ENCODE measurements at places on chromosomes 7 and 10.

DNA sequence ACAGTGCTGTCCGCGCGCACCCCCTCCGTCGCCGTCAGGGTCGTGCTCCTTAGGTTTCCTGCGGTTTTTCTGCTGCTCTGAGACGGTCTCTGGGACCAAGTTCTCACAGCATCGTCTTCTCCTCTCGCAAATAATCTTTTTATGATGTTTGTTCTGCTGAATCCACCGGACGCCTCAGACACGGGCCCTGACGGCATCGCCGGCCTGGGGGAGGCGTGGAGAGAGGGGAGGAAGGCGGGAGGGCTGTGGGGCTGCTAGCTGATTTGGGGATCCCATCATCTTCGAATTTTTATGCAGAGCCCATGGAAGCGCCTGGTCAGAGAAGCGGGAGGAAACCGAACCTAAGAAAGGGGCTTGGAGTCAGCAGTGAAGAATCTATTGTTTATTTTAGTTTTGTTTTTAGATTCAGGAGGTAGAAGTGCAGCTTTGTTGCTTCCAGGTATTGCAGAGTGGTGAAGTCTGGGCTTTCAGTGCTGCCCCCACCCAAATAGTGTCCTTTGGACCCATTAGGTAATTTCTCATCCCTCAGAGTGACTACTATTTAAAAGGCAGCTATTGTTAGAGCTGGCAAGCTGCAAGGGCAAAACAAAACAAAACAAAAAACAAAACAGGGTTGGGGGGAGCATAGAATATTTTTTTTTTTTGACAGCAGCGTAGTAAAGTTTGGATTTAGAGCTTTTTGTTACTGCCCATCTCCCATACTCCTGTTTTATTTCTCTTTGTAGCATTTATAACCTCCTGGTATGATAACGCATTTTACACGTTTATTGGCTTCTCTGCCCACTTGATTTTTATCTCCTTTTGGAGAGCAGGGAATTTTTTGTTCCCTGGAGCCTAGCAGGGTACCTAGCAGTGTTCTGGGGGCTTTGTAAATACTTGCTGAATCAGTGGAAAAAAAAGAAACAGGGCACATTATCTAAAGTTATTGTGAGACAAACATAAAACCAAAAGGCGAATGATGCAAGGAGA is 92.6 kb downstream of the SPAG6 start:
- peak; percentile 1 for DNase-seq

DNA sequence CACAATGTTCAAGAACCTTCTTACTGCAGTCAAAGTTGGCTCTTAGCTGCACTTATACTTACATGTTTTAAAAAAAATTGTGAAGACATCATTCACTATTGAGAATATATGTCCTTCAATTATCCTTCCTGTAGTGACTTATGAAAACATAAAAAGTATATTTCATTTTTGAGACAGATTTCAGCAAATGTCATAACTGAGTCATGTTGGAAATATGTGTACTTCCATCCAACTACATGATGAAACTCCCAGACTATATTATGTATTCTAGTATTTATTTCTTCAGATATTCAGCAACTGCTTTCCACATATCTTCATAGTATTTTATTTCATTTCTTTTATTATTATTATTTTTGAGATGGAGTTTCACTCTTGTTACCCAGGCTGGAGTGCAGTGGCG is 160.2 kb downstream of the ARHGAP12 start:
- DNase-seq: no peak

GRCh38 chr7:21020667-21021066 is 234.0 kb upstream of the SP8 start:
- DNase-seq: no peak

DNA sequence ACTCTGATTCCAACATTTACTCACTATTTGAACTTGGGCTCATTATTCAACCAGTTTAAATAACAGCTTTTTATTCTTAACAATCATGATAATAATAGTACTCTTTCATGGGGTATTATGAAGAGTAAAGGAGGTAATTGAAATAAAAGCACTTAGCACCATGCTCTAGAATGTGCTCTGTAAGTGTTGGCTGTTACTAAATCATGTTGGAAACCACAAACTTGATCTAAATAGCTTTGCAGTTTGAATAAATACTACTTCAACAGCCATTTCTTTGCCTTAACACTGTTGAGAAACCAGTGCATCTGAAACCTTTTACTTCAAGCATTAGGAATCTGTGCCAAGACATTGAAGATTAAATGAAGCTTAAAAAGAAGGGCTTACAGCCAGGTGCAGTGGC is 7.9 kb upstream of the UPF2 start:
- DNase-seq: no peak

DNA sequence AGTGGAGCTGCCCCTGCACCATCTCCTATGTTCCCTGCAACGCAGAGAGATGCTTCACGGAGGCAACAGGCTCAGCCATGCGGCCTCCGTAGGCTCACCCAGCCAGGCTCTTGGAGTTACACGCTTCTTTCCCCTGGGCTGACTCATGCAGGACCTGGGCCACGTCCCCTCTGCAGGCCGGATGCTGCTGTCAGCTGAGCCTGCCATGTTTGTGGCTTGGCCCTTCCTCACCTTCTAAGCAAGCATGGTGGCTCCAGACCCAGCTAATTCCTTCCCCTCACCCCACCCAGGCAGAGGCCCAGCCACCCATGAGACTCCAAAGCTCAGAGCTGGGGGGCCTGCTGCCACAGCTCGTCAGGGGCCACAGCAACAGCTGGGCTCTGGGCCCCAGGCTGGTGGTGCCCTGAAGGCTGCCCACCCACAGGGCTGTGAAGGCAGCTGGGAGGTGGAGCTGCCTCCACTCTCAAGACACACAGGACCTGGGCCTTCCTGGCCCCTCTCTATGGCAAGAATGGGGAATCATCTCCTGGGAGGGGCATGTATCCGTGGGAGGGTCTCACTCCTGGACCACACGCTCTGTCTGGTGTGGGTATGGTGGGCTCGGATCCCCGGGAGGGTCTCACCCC is 219.6 kb downstream of the ELFN1 start:
- no peak for DNase-seq

GRCh38 chr7:28237363-28237762 is 56.8 kb upstream of the JAZF1 start:
- no peak for DNase-seq

DNA sequence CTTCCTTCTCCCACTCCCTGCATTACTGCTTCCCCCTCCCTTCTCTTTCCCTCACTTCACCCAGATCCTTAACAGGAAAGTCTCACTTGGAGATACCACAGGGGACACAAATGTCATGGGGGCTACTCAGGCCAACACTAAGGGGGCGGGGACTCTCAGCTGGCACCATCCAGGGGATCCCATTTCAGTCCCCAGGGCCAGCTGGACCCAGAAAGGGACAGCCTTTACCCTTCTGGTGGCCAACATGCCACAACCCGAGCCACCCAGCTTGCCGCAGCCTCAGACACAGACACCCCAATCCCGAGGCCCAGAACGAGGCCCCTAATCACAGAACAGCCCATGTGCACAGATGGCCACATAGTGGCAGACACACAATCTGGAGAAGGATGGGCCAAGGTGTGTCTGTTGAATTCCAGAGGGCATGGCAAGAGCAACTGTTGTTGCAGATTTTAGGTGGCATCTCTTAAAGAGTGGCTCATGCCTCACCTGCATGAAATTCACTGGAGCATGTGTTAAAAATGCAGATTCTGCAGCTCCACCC is 5.6 kb downstream of the CAMK2G start:
- DNase-seq: no peak

DNA sequence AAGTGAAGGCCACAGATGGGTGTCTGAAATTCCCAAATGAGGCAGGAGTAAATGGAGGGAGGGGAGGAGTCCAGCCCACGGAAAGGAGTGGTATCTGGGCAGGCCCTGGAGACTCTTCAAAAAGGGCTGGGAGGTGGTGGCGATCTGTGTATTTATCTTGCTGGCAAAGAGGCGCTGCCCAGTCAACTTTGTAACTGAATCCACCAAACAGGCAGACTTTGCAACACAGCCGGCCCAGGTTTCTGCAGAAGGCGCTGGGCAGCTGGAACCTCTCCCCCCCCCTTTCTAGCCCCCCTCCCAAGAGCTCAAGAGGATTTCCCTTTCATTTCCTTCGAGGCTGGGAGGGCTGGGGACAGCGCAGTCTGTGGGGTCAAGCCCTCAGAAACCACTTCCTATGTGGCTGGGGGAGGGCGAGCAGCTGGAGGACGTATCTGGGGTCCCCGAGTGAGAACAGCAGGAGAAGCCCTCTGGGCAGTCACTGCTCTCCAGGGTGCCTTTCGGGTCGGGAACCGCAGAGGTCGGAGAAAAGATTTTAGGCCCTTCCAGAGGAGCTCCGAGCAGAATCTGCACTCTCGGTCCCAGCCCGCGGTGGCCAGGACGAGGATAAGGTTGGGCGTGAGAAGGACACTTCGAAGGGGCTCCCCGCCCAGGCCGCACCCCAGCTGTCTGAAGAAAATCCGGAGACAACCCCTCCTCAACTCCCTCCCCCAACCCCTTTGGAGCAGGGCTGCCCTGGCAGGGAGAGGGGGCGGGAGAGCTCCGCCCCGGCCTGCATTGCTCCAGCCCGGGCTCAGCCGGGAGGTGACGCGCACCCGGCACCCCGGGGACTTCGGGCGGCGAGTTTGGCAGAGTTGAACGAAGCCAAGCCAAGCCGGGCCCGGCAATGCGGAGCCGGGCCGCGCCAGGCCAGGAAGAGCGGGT is 965 bp downstream of the ZCCHC24 start:
- peak; percentile 11 for DNase-seq

GRCh38 chr10:48508791-48509772 is 95.8 kb downstream of the ARHGAP22 start:
- no peak for DNase-seq

DNA sequence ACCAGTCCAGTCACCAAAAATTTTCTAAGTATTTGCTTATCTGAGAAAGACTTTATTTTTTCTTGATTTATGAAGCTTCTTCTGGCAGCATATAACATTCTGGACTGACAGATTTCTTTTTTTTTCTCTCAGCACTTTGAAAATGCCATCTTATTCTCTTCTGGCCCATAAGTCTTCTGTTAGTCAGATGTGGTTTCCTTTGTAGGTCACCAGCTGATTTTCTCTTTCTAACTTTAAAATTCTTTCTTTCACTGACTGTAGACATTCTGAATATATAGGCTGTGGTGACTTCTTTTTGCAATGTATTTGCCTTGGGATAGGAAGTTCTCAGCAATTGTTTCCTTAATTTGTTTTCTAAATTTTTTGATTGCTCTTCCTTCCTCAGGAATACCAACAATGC is 172.5 kb downstream of the CCDC7 start:
- DNase-seq: no peak

DNA sequence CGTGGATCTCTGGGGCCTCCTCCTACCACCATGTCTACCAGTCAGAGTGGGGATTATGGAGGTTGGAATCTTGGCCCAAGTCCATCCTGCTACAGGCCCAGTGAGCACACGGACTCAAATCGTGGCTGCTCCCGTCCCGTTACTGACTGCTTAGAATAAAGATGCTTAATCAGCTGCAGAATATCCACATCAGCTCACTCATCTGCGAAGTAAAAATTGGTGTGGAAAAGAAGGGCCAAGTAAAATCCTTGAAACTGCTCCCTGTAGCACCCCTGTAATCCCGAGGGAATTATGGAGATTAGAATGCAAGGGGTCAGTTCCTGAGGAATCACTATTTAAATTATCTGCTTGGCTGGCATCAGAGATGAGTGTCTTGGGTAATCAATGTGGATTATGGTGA is 13.0 kb upstream of the HTR5A start:
- no peak for DNase-seq

- DNase-seq: no peak
Measured at GRCh38 chr7:128190051-128190647, 50.9 kb upstream of the LEP start.

DNA sequence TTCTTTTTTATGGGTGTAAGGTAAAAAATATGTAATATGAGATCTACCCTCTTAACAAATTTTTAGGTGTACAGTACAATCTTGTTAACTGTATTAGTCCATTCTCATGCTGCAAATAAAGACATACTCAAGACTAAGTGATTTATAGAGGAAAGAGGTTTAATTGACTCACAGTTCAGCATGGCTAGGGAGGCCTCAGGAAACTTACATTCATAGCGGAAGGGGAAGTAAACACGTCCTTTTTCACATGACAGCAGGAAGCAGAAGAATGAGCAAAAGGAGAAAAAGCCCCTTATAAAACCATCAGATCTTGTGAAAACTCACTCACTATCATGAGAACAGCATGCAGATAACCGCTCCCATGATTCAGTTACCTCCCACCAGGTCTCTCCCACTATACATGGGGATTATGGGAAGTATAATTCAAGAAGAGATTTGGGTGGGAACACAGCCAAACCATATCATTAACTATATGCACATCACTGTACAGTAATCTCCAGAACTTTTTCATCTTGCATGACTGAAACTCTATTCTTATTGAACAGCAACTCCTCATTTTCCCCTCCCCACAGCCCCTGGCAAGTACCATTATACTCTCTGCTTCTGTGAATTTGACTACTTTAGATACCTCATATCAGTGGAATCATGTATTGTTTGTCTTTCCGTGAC is 127.4 kb downstream of the WNT2 start:
- DNase-seq: no peak

All from stimulated activated CD8-positive, alpha-beta memory T cell treated with anti-CD3 and anti-CD28 coated beads, Interleukin-15, amount 100 ng/mL, for 1 hour (primary cell).